ENCODE measurements at places on chromosomes 5 and 9. TPM values are rescaled to one million over a fixed set of nuclear protein-coding genes. Genes with fewer than 3 reads are reported as not detected.

DNA sequence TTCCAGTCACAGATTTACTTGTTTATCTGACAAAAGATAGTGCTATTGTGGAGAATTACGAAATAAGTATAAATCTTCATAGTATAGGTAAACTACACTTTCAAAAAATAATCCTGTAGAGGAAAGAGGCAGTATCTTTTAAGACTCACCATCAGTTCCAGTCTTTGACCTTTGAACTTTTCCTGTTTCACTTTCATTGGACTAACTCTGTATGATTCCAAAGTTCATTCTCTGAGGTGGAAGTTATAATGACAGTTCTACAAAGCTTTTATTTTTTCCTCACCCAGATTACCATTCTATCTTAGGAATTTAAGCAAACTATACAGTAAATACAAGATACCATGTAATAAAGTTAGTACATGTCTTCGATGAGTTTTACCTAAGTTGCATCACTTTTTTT is 901.3 kb upstream of the SEMA6A start:
- no peak overlapping the region for H3K27ac ChIP-seq
- no peaks in the 10 kb centered on the region for H3K36me3 ChIP-seq
- H3K27me3 ChIP-seq = no peaks in the 10 kb centered on the region
- DNase-seq = no peak
- no peaks in the 10 kb centered on the region for H3K4me1 ChIP-seq

DNA sequence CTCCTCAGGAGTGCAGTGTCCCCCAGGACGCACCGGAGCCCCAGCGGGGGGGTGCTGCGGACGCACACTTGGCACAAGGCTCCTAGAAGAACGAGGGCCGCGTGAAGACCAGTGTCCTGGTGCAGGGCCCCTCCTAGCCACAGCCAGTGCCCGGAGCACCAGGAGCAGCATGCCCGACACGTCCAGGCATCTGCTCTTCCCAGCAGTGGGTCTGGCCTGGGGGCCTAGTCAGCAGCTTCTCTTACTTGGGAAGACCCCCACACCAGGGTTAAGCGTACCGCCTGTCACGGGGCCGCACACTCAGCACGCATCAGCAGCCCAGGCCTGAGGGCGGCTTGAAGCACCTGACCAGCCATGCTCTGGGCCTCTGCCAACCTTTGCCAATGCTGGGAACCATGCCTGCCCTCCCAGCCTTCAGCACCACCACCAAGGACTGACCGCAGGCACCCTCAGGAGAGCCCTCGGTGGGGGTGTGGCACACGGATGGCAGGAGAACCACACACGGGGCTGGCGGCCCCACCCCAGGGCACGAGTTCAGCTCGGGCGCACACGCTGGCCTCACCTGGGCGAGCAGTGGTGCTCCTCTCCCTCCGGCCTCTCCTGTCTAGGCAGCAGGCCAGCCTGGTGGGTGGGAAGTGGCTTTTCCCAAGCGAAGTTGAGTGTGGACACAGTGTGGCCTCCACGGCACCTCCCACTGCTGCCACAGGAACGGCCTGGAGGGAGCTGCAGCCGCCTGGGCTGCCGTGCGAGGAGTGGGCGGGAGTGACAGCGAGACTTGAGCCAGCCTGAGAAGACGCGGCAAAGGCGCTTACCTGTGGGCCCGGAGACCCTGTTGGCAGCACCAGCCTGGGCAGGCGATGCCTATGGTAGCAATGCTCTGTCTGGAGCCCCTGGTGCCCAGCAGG is 12.0 kb upstream of the AJM1 start:
- H3K36me3 ChIP-seq = peaks cover 6% of the 10 kb centered on the region
- H3K27me3 ChIP-seq = no peaks in the 10 kb centered on the region
- H3K4me3 ChIP-seq = no peak overlapping the region
- H3K4me1 ChIP-seq = no peaks in the 10 kb centered on the region
- no peak for DNase-seq

GRCh38 chr5:67031692-67032091 is 164.9 kb downstream of the CD180 start:
- peak overlapping the region; percentile 87 for H3K27ac ChIP-seq
- no peaks in the 10 kb centered on the region for H3K27me3 ChIP-seq
- no peaks in the 10 kb centered on the region for H3K36me3 ChIP-seq
- peak; percentile 38 for DNase-seq

GRCh38 chr9:120922404-120923195 is 4.0 kb downstream of the TRAF1 start:
- H3K4me1 ChIP-seq = peaks cover 80% of the 10 kb centered on the region
- no peaks in the 10 kb centered on the region for H3K27me3 ChIP-seq
- H3K36me3 ChIP-seq = peaks cover 88% of the 10 kb centered on the region
- H3K4me3 ChIP-seq = peak overlapping the region; percentile 92
- peak; percentile 2 for DNase-seq
- H3K27ac ChIP-seq = peak overlapping the region; percentile 98

DNA sequence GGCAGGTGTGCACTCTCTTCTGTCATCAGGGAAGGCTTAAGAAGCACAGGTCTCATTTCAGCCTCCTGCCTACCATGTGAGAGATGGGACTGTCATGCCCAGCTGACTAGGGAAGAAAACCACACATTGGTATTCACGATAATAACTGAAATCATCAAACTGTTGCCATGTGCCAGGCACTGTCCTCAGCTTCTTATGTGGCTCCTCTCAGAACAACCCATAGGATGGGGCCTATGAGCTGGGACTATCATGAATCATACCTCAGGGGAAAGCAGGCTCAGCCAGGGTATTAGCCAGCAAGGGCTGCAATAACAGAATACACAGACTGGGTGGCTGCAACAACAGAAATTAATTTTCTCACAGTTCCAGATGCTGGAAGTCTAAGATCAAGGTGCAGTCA is 3.3 kb downstream of the AFAP1L1 start:
- no peak for DNase-seq
- peaks cover 25% of the 10 kb centered on the region for H3K27me3 ChIP-seq
- no peaks in the 10 kb centered on the region for H3K36me3 ChIP-seq

- no peak overlapping the region for H3K27ac ChIP-seq
- no peak for DNase-seq
- H3K4me1 ChIP-seq = no peaks in the 10 kb centered on the region
- no peak overlapping the region for H3K4me3 ChIP-seq
- H3K27me3 ChIP-seq = peaks cover 7% of the 10 kb centered on the region
Observed at GRCh38 chr5:57931807-57932206, 449.2 kb upstream of the ACTBL2 start.

The C5orf58 gene
- total RNA-seq = not detected

DNA sequence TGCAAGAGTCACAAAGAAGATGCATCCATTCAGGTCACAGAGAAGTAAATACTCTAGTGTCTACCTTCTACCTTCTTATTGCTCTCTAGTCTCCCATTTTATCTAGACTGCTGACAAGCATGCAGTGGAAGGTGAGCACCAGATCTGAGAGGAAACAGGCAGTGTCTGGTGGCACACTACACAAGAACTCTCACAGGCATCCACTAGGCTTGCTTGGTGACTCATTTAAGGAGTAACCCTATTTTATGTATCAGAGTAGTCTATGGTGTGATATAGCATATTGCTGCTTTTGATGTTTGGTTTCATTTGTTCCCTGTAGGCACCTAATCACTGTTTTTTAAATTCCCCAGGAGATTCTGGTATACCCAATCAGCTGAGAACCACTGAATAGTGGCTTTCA is 1.6 kb upstream of the THBS4 start:
- H3K4me3 ChIP-seq = no peak overlapping the region
- no peaks in the 10 kb centered on the region for H3K36me3 ChIP-seq
- H3K27ac ChIP-seq = no peak overlapping the region
- DNase-seq = peak; percentile 64

GRCh38 chr9:92790542-92791527 is 26.2 kb upstream of the BICD2 start:
- H3K36me3 ChIP-seq = no peaks in the 10 kb centered on the region
- no peak overlapping the region for H3K27ac ChIP-seq
- no peaks in the 10 kb centered on the region for H3K27me3 ChIP-seq
- peak; percentile 85 for DNase-seq
- H3K4me1 ChIP-seq = peaks cover 3% of the 10 kb centered on the region

DNA sequence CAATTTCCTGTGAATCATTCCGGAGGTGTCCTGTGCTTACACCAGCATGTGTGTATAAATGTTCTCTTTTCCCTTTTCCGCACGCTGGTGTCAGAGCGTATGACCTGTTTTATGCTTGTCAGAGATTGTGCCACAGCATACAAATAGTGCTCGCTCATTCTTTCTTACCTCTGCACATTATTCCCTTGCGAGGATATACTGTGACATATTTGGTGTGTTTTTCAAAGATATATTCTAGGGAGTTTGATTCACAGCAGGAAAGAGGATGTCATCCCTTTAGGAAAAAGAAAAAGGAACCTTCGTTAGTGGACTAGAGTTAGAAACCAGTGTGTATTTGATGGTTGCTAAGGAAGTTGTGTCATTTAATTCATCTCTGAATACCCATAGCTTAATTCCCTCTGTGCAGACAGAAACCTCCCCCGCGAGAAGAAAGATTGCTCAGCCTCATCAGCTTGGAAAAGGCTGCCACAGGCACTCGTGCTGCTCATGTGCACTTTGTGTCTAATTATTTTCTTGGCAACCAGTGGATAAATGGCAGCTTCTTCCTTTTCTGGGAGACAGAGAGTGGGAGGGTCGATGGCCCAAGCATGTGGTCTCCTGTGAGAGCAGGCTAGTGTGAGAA is 14.7 kb upstream of the CCIN start:
- peaks cover 48% of the 10 kb centered on the region for H3K4me1 ChIP-seq
- no peak for DNase-seq
- H3K27ac ChIP-seq = no peak overlapping the region
- H3K27me3 ChIP-seq = no peaks in the 10 kb centered on the region

- H3K36me3 ChIP-seq = no peaks in the 10 kb centered on the region
- H3K4me3 ChIP-seq = no peak overlapping the region
- H3K27me3 ChIP-seq = peaks cover 21% of the 10 kb centered on the region
- H3K4me1 ChIP-seq = no peaks in the 10 kb centered on the region
Observed at GRCh38 chr5:58266402-58266801, 193.5 kb downstream of the PLK2 start.

The TIMD4 gene
- total RNA-seq = 5.2 TPM

DNA sequence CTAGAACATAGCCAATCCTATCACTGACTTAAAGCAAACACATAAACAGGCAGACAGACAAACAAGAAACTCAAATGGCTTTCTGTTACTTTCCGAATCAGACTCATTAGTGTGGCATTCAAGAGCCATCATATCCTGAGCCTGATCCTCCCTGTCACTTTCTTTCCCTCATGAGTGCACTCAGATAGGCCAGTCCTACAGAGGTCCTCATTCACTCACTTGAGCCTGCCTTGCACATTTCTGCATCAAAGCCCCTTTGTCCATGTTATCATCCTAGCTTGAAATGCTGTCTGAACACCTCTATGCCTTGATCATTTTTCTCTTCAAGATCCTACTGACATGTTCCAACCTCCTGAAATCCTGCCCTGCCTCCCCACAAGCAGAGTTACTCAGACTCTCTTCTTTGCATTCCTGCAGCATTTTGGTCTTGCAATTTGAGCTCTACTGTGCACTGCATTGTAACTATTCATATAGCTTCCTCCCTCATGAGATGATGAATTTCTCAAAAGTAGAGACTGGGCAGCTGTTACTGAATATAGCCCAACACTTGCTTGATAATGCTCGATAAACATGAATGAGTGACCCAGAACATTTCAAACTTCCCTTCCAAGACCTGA is 126.9 kb downstream of the PALM2AKAP2 start:
- no peaks in the 10 kb centered on the region for H3K27me3 ChIP-seq
- peaks cover 11% of the 10 kb centered on the region for H3K4me1 ChIP-seq
- H3K4me3 ChIP-seq = no peak overlapping the region

- H3K27me3 ChIP-seq = peaks cover 2% of the 10 kb centered on the region
- no peaks in the 10 kb centered on the region for H3K4me1 ChIP-seq
- no peaks in the 10 kb centered on the region for H3K36me3 ChIP-seq
- no peak overlapping the region for H3K27ac ChIP-seq
- DNase-seq = no peak
Observed at GRCh38 chr9:87854580-87854955, 28.1 kb upstream of the SPATA31E1 start.

DNA sequence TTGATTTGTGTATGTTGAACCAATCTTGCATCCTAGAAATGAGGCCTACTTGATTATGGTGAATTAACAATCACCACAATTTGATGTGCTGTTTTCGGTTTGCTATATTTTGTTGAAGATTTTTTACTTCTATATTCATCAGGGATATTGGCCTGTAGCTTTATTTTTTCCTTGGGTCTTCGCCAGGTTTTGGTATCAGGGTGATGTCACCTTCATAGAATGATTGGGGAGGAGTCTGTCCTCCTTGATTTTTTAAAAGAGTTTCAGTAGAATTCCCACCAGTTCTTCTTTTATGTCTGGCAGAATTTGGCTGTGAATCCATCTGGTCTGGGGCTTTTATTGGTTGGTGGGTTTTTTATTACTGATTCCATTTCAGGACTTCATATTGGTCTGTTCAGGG is 115.2 kb downstream of the CPLANE1 start:
- H3K4me3 ChIP-seq = no peak overlapping the region
- DNase-seq = no peak
- H3K27ac ChIP-seq = no peak overlapping the region
- H3K27me3 ChIP-seq = no peaks in the 10 kb centered on the region
- H3K36me3 ChIP-seq = peaks cover 28% of the 10 kb centered on the region

DNA sequence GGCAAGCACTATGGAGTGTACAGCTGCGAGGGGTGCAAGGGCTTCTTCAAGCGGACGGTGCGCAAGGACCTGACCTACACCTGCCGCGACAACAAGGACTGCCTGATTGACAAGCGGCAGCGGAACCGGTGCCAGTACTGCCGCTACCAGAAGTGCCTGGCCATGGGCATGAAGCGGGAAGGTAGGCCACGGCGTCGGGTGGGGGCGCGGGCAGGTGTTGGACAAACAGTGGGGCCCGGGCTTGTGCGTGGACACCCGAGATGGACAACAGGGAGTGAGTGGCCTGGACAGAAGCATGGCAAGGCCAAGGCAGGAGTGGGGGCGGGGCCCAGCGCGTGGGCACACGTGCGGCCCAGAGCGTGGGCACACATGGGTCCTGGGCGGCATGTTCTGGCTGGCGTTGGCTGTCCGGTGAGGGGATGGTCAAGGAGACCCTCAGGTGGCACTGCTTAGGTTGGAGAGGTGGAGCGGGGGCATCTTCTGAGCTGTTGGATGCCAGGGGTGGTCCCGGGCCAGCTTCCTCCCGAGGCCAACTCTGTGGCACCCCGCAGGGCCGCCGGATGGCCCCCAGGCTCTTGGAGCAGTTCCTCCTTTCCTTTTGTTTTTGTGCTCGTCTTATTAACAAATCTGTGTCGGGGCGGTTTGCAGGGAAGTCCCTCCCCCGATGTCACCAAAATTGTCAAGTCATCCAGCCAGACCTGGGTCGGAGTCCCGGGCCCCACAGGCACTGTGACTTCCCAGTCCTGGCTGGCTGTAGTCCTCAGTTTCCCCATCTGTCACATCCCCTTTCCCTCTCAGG is 82.9 kb downstream of the RXRA start:
- H3K4me3 ChIP-seq = no peak overlapping the region
- no peak overlapping the region for H3K27ac ChIP-seq
- H3K4me1 ChIP-seq = peaks cover 28% of the 10 kb centered on the region
- peaks cover 6% of the 10 kb centered on the region for H3K27me3 ChIP-seq
- DNase-seq = no peak
- H3K36me3 ChIP-seq = no peaks in the 10 kb centered on the region

DNA sequence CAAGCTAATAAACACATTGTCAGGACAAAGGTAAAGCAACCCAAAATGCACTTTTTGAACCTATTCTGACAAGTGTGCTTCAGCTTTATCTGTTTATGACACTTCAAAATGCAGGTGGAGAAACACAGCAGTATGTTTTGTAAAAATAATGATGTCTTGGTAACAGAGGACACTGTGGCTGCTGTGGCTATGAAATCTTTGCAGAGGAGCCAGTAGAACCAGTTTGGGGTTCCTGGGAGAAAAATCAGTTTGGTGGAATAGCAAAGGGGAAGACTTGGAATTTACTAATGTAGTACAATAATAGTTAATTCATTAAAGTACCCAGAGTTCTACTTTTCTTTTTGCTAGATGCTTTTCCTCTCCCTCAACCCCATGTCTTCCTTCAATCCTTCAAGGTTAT is 40.6 kb downstream of the SIL1 start:
- no peak overlapping the region for H3K4me3 ChIP-seq
- no peaks in the 10 kb centered on the region for H3K36me3 ChIP-seq
- no peaks in the 10 kb centered on the region for H3K4me1 ChIP-seq
- H3K27ac ChIP-seq = no peak overlapping the region
- no peak for DNase-seq

All from activated naive CD4-positive, alpha-beta T cell treated with anti-CD3 and anti-CD28 coated beads for 36 hours (primary cell).